Stimulated activated naive CD8-positive, alpha-beta T cell treated with anti-CD3 and anti-CD28 coated beads, Interleukin-15, Interleukin-2, amounts not matched to agents 100 U/mL and 50 U/mL, for 24 hours (primary cell): ENCODE measurements at places on chromosomes 11 and 22.

DNA sequence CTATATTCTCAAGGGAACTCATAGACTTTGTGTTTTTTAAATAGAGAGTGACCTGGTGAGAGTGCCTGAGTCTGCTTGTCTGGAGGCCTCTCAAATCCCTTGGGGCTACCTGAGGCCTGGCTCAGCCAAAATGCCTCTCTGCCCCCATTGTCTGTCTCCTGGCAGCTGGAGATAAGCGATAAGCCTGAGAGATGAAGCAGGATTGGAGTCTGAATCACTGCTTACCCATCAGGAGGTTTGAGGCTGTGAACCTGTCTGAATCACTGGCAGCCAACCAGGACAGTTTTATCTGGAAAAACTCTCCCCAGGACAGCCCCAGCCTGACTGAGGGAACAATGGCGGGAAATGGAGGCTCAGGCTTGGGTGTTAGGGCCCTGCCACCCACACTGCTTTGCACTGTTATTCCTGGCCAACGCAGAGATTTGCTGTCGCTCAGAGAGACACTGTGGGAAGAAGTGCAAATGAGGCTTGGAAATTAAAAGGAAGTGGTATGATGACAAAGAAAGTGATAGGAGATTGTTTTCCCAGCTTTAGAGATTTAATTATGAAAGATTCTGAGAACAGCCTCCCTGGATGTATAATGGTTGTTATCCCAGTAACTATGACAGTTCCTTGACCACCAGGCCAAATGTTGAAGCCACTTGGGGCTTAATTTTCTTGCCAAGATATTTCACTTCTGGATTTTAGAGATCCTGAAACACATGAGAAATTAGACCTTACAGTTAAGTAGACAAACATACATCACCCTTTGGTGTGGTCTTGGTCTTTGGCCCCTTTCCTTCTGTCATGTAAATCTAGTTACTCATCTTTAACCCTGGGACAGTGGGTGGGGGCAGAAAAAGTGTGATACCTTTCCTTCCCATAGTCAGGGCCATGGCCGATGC, 102.1 kb downstream of the RASSF10 start:
- no peak for DNase-seq

GRCh38 chr11:110172468-110173065, 79.4 kb downstream of the ZC3H12C start:
- no peak for DNase-seq

DNA sequence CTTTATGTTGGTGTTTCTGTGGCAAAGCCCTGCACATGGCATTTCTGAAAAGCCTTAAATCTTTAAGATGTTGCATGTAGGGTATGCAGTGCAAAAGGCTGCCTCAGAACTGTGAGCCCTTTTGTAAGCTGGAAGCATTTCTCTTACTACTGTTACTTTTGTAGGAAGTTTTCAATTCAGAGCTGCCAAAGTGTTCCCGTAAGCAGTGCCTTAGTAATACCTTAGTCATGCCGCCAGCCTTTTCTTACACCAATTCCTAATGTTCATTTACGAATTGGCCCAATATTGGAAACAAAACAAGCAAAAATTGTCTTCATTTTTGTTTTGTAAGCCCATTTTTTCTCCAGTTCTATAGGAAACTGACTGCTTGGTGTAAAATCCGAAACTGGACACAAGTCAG, 67.4 kb upstream of the RASSF10 start:
- no peak for DNase-seq

DNA sequence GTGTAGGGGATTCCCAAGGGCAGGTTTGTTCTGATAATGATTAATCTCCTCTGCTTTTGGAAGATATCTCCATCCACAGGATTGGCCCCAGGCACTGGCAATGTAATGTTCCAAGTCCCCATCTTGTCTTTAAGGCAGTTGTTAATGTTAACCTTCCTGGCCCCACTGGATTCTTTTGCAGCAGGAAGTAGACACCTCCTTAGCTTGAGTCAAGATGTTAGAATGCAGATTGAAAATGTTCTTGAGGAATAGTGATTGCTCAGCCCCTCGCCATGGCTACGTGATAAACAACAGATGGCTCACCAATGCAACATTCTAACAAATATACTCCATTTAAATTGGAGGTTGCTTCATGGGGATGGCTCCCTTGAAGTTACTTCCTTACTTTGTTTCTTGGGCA, 7.3 kb downstream of the HEPHL1 start:
- DNase-seq = no peak

- DNase-seq = no peak
Measured at GRCh38 chr11:69572233-69572860, 68.6 kb upstream of the CCND1 start.

- DNase-seq = no peak
Measured at GRCh38 chr11:130328420-130328819, 13.7 kb upstream of the ZBTB44 start.

DNA sequence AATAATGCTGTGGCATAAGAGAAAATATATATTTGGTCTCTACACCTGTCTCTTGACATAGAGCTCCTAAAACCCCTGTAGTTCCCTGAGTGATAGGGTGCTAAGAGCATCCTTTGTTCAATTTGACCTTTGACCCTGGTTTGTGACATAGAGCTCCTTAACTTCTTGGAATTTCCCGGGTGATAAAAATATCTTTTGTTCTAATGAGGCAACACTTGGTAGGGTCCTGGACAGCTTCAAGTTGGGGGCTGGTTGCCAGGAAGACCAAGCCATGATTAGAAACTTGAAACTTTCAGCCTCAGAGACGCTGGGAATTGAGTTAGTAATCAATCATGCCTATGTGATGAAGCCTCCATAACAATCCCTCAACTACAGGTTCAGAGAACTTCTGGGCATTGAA, 105.4 kb downstream of the CASP12 start:
- no peak for DNase-seq

GRCh38 chr11:3216027-3216525, 2.5 kb downstream of the MRGPRG start:
- DNase-seq = no peak
